ENCODE measurements at places on chromosomes 4 and X.
A peak's percentile ranks its signal among the peaks of the same experiment; 100 is the strongest.

DNA sequence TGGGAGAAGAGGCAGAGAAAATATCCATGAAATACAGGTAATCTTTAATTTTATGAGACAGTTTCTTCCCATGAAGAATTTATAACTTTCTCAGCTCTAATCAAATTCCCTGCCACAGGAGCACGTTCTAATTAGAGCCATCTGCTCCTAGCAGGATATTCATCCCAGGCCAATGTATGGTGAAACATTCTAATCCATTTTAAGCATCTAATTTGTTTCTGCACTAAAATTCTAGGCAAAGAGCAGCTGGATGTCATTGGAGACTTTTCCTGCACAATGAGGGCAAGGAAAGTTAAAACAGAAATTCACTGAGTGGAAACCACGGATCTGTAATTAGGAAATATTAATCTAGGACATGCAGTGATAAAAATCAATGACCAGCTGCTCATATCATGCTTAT is 107.7 kb upstream of the ZFP42 start:
- DNase-seq: no peak

DNA sequence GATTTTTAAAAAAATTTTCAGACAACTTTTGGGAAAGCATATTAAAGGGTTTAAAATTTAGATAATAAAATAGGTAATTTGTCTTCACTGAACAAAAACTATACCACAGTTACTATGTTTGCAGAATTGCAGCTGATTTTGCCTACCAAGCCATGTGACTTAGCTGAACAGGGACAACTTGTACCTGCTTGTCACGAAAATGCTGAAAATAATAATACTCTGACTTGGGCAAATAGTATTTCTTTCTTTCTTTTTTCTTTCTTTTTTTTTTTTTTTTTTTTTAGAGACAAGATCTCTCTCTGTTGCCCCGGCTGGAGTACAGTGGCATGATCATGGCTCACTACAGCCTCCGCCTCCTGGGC is 225.2 kb upstream of the PPP1R2C start:
- DNase-seq: no peak

- no peak for DNase-seq
Measured at GRCh38 chr4:87541521-87541920, 12.3 kb upstream of the SPARCL1 start.

- no peak for DNase-seq
Measured at GRCh38 chrX:40544343-40545266, 36.2 kb upstream of the ATP6AP2 start.

GRCh38 chrX:52015794-52016193 is 53.2 kb downstream of the MAGED4B start:
- no peak for DNase-seq

GRCh38 chrX:124348182-124348581 is 1.8 kb downstream of the SH2D1A start:
- no peak for DNase-seq

- DNase-seq: no peak
Measured at GRCh38 chr4:99653916-99654315, 3.7 kb downstream of the C4orf54 start.

- DNase-seq: no peak
Measured at GRCh38 chrX:129496625-129497024, 26.7 kb downstream of the SMARCA1 start.

GRCh38 chr4:138761638-138762220 is 253.9 kb upstream of the NOCT start:
- no peak for DNase-seq

GRCh38 chrX:55161581-55161980 is 58.6 kb upstream of the PAGE5 start:
- peak; percentile 9 for DNase-seq

DNA sequence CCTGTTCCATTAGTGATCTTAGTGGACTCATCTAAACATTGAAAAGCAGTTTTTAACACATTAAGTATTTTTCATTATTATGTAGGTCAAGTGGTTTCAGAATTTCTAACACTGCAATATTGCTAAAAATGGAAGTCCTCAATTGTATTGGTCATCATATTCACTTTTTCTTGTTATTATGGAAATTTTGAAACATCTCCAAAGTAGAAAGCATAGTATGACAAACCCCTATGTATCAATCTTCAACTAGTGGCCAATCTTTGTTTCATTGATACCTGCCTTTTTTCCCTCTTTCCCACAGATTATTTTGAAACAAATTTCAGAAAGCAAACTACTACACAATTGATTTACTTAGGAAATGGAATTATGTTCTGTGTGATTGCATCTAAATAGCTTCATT is 14.5 kb upstream of the ABCG2 start:
- no peak for DNase-seq

DNA sequence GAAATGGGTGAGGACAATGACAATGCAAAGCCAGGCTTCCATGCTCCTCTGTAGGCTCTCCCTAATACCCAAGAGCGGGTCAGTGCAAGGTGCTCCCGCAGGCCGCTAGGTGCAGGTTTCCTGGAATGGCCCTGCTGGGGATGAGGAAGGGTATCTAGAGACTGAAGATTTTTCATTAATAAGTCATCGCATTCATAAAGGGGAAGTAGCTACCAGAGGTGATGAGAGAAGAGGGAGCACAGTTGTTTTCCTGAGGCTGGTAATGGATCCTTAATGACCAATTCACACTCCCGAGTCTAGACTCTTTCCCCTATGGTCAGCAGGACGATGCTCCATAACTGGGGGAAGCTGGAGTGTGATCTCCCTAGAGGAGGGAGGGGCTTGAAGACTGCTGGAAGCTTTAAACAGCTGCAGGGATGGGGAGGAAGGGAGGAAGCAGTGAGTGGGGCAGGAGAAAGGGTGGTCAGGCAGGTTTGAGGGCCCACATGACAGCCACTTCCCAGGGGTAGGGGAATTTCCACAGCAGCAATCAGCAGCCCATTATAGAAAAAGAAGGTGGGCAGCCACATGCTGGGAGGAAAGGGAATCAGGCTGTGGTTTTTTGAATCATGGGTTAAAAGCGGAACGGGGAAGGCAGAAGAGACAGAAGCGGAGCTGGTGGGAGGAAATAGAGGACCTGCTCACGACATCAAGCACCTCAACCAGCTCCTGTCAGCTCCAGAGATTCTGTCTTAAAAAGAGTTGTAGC is 10.2 kb upstream of the ATP6AP2 start:
- DNase-seq: peak; percentile 20

DNA sequence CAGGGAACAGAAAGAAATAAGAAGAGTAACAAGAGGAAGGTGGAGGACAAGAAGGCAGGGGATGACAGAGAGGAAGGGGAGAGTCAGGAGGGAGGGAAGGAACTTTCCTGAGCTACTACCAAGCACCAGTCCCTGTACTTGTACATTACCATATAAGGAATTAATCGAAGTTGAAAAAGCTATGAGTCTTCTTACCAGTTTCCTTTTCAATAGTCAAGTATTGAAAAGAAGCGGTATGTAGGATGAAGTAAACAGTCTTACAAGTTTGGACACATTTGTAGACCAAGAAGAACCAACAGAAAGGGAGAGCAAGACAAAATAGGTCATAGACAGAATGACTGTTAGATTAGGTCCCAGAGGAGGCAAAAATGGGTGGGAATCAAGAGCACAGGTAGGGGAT is 629.7 kb upstream of the DIPK2B start:
- no peak for DNase-seq

DNA sequence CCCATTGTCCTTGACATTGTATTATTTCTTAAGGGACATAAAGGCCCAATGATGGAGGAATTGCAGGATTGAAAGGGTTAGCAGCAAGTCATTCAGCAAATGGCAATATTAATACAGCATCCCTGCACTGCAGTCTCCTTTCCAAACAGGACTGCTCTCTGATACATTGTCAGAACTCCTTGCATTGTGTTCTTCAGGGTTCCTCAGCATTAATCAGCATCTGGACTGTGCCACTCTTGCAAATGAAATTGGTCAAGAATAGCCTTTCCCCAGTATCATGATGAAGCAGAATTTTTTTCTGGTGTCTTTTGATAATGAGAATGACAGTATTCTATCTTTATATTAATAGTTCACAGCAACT is 272.6 kb upstream of the HAND2 start:
- DNase-seq: no peak

DNA sequence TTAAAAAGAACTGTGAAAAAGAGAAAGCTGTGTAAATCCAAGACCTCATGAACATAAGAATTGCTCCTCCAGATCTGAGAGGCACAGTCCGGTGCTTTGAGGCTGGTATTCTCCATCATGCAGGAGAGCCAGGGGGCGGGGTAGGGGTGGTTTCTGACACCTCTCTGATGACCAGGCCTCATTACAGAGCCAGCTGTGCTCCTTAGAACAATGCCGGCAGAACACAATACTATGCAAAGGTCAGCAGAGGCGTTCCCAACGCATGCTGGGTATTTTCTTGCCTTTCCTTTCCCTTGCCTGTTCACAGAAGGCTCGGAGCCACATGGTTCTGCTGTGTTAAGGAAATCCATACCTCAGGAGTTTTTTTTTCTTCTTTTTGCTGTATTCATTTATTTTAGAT is 91.2 kb upstream of the SOD3 start:
- DNase-seq: no peak

- no peak for DNase-seq
Measured at GRCh38 chrX:123489011-123489410, 243.8 kb downstream of the THOC2 start.

GRCh38 chr4:75547647-75548387 is 8.0 kb upstream of the ODAPH start:
- no peak for DNase-seq

DNA sequence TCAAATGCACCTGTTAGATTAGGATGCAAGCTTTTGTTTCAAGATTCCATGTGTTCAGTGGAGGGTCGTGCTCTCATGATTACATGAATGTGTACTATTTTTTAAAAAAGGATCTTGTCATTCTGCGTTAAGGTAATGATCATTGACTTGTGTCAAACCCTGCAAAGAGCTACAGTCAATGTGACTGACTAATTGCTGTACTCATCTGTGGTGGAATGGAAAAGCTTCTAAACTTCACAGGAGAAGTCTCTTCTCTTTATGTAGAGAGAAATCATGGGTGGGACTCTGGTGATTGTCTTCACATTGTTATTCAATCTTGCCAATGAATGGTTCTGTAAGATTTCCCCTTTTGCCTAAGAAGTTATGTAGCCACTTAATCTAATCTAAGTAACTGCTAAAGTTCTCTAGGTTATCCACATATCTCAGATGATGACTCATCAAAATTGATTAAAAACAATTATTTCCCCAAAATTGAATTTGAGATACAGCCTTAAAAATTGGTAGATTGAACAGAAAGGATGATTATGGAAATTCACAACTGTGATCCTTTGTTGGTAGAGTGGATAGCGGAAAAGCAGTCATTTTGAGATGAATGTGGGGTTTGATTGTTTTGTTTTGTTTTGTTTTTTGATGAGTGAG is 6.7 kb downstream of the MAGEE1 start:
- DNase-seq: no peak

- DNase-seq: no peak
Measured at GRCh38 chrX:47241201-47242011, 8.6 kb downstream of the USP11 start.

- peak; percentile 33 for DNase-seq
Measured at GRCh38 chrX:46561824-46562657, 11.5 kb upstream of the CHST7 start.

- no peak for DNase-seq
Measured at GRCh38 chr4:6182376-6183280, 17.7 kb downstream of the JAKMIP1 start.

Data from activated CD4-positive, alpha-beta memory T cell treated with anti-CD3 and anti-CD28 coated beads for 36 hours (primary cell).